Activated CD4-positive, alpha-beta memory T cell treated with anti-CD3 and anti-CD28 coated beads for 36 hours (primary cell): ENCODE measurements at places on chromosomes 7 and 10. TPM values are rescaled to one million over a fixed set of nuclear protein-coding genes. Genes with fewer than 3 reads are reported as not detected.

CHCHD1 gene
- 37.6 TPM for total RNA-seq

GRCh38 chr7:92609921-92610518 lies 19.8 kb upstream of the FAM133B start:
- no peak for DNase-seq
- H3K27ac ChIP-seq: peak overlapping the region; percentile 40
- no peak overlapping the region for H3K4me3 ChIP-seq
- H3K27me3 ChIP-seq: no peaks in the 10 kb centered on the region
- H3K4me1 ChIP-seq: peaks cover 37% of the 10 kb centered on the region

- peaks cover 90% of the 10 kb centered on the region for H3K4me1 ChIP-seq
- no peak overlapping the region for H3K4me3 ChIP-seq
- H3K36me3 ChIP-seq: no peaks in the 10 kb centered on the region
- no peak overlapping the region for H3K27ac ChIP-seq
- no peaks in the 10 kb centered on the region for H3K27me3 ChIP-seq
Measured at GRCh38 chr7:106423111-106423510, 138.3 kb upstream of the NAMPT start.

DNA sequence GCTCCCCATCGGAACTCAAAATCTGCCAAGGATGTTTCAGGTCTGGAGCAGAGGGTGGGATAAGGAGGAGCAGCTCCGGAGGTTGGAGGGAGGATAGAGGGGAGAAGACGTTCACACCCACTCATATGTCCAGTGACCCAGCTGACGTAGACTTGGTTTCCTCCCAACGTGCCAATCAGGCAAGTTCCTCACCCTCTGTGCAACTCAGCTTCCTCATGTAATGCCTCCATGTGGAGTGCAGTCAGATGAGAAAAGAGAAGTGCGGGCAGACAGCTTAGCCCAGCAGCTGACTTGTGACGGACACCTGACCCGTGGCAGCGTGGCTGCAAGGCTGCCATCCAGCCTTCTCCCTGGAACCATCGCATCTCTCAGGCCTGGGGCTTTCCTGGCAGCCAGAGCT lies 86.8 kb downstream of the NPTX2 start:
- no peak overlapping the region for H3K4me3 ChIP-seq
- no peak overlapping the region for H3K27ac ChIP-seq
- no peaks in the 10 kb centered on the region for H3K36me3 ChIP-seq
- no peaks in the 10 kb centered on the region for H3K4me1 ChIP-seq

- DNase-seq: no peak
- H3K4me1 ChIP-seq: no peaks in the 10 kb centered on the region
- H3K27me3 ChIP-seq: peaks cover 3% of the 10 kb centered on the region
- H3K36me3 ChIP-seq: no peaks in the 10 kb centered on the region
Measured at GRCh38 chr10:125343983-125344382, 183.6 kb upstream of the CTBP2 start.

DNA sequence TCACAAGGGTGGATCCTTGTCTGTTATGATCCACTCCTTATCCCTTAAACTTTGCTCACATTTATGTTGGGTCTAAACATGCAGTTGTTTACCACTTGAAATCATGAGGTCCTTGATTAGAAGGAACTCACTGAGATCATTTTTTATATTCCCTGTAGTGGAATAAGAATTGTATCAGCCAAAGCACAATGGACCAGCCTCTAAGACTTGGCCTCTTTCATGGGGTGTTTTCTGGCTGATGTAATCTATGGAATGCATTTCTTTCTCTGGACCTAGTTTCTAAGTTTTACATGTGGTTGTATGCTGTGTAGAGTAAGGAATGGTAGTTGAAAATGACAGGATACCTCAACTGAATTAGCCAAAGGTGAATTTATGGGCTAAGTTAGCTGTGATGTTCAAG lies 376.6 kb downstream of the SORCS3 start:
- H3K4me3 ChIP-seq: no peak overlapping the region
- H3K27ac ChIP-seq: no peak overlapping the region
- H3K36me3 ChIP-seq: no peaks in the 10 kb centered on the region
- H3K4me1 ChIP-seq: peaks cover 2% of the 10 kb centered on the region

- peaks cover 8% of the 10 kb centered on the region for H3K27me3 ChIP-seq
- H3K27ac ChIP-seq: no peak overlapping the region
- peaks cover 4% of the 10 kb centered on the region for H3K4me1 ChIP-seq
- DNase-seq: no peak
- H3K4me3 ChIP-seq: no peak overlapping the region
Measured at GRCh38 chr10:78251016-78251385, 217.3 kb downstream of the RPS24 start.
